Activated CD8-positive, alpha-beta memory T cell treated with anti-CD3 and anti-CD28 coated beads, Interleukin-2, amount 50 U/mL, for 4 hours (primary cell): ENCODE measurements at places on chromosomes 6 and 20.

DNA sequence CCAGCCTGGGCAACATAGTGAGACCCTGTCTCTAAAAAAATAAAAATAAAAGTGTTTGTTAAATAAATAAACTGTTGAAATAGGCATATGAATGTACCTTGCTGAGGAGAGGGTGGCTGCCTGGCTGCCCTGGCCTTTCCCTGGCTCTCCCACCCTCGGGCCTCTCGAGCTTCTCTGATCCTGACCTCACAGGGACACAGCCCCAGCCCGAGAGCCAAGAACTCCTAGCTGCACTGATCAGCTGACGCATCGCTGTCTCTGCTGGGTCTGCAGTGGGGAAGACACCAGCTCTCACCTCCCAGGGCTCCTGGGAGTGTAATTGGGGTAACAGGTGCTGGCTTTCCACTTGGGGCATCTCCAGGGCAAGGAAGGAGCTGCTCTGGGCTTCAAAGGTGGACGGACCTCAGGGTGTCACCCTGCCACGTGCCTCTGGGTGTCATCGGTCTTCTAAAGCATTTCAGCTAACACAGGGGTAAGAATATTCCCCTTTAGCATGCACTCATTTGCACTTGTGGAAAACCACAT lies 6.9 kb downstream of the TCF15 start:
- DNase-seq: no peak

DNA sequence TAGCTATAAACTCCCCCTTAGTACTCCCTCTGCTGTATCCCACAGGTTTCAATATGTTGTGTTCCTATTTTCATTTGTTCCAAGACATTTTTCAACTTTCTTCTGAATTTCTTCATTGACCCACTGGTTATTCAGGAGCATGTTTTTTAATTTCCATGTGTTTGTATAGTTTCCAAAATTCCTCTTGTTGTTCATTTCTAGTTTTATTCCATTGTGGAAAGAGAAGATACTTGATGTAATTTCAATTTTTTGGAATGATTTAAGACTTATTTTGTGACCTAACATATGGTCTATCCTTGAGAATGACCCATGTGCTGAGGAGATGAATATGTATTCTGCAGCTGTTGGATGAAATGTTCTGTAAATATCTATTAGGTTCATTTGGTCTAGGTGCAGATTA lies 497.2 kb downstream of the BCKDHB start:
- no peak for DNase-seq

GRCh38 chr20:57767441-57767840 lies 57.6 kb upstream of the PMEPA1 start:
- DNase-seq: no peak

DNA sequence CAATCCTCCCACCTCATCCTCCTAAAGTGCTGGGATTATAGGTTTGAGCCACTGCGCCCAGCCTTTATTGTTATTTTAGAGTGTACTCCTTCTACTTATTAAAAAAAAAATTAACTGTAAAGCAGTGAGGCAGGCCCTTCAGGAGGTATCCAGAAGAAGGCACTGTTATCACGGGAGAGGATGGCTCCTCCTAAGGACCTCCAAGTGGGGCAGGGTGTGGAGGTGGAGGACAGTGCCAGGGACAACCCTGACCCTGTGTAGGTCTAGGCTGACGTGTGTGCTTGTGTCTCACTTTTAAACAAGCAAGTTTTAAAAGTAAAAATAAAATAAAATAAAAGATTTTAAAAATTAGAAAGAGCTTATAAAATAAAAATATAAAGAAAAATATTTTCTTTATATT lies 23.7 kb upstream of the TAF4 start:
- DNase-seq: no peak

GRCh38 chr6:104887350-104887749 lies 27.6 kb upstream of the HACE1 start:
- no peak for DNase-seq

- DNase-seq: no peak
These were observed 11.8 kb upstream of the SFT2D1 start for GRCh38 chr6:166354143-166354542.

- no peak for DNase-seq
These were observed 332.9 kb downstream of the RNF144B start for GRCh38 chr6:18720075-18720474.

- no peak for DNase-seq
These were observed 78.7 kb upstream of the PRSS16 start for GRCh38 chr6:27168586-27169443.

GRCh38 chr6:78883651-78884050 lies 16.3 kb downstream of the IRAK1BP1 start:
- no peak for DNase-seq

DNA sequence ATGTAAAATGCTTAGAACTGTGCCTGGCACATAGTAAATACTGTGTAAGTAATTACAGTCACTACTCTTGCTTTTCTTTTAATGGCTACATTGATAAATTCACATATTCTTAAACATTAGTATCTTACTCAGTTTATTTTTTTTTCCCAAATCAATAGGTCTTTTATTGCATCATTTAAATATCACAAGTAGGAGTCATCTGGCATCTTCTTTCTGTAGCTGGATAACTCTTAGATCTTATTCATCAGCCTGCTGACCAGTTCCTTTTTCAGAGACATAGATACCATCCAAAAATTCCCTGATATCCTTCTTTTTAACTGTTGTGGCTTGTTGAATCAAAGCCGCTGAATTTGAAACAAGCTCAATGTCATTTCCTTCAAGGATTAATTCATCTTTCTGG lies 20.0 kb upstream of the PHF3 start:
- DNase-seq: no peak

GRCh38 chr20:36219671-36220220 lies 16.5 kb upstream of the AAR2 start:
- DNase-seq: no peak

DNA sequence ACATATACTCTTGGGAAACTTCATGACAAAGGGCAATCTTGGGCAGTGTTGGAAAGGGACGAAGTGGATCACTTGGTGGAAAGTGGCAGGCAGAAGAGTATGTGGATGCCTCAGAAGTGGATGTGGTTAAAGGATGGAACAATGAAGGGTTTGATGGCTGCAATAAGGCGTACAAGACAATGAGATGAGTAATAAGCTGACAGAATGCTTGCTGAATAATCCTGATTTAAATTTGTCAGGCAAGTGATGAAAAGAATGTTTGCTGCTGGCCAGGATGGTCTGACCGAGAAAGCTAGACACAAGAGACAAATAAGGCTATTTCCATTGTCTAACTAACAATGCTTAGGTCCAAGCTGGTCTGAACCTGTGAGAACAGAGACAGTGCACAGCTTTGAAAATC lies 61.6 kb upstream of the CEP85L start:
- DNase-seq: no peak

GRCh38 chr6:80163754-80164187 lies 57.3 kb downstream of the BCKDHB start:
- no peak for DNase-seq

DNA sequence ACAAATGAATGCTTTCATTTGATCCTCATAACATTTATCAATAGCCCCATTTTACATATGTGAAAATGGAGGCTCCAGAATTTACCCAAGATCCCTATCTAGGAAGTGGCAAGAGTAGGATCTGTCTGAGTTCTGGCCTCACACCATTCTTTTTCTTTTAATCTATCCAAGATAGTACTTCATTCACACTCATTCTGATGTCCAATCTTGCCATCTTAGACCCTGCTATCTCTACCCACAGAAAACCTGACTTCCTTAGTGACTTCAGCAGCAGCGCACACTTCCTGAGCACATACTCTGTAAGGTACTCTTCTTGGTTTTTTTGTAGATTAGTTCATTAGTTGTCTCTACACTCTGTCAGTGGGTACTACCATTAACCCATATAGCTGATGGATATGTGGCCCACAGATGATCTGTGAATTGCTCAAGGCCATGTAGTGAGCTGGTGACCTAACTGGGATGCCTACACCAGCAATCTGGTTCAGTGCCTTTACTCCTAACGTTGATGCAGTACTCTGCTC lies 36.3 kb downstream of the COX4I2 start:
- no peak for DNase-seq

GRCh38 chr20:49775229-49775693 lies 37.4 kb upstream of the SLC9A8 start:
- no peak for DNase-seq

- no peak for DNase-seq
These were observed 21.5 kb upstream of the HS3ST5 start for GRCh38 chr6:114364301-114364700.

GRCh38 chr6:131382631-131383030 lies 190.4 kb upstream of the ARG1 start:
- DNase-seq: no peak

- DNase-seq: no peak
These were observed 338.9 kb upstream of the NT5E start for GRCh38 chr6:85110943-85111342.

- DNase-seq: no peak
These were observed 195.7 kb downstream of the CD83 start for GRCh38 chr6:14313248-14313647.

- DNase-seq: no peak
These were observed 16.1 kb downstream of the COL9A3 start for GRCh38 chr20:62832951-62833391.

GRCh38 chr6:134723081-134723871 lies 226.6 kb downstream of the ALDH8A1 start:
- DNase-seq: no peak

DNA sequence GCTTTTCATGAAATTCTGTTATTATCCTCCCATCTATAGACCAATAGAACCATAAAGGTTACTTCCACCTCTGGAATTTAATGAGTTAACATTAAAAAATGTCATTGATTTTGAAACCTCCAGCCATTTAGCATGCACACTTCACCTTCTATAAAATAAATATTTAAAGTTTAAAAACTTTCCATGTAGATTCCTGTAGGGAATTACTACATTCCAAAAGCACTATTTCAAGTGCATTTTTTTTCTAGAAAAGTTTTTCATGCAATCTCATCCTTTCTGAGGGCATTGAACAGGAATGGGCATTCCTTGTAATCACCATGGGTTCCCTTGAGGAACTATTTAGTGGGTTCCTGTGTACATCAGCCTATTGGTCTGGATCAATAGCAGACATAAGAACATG lies 253.8 kb upstream of the RIN2 start:
- DNase-seq: no peak

- DNase-seq: no peak
These were observed 8.4 kb downstream of the LRP11 start for GRCh38 chr6:149855741-149856140.

GRCh38 chr20:40173872-40174271 lies 515.2 kb downstream of the MAFB start:
- no peak for DNase-seq

- DNase-seq: no peak
These were observed 42.2 kb downstream of the DTNBP1 start for GRCh38 chr6:15620611-15621010.

GRCh38 chr6:108897371-108897770 lies 49.1 kb downstream of the ARMC2 start:
- no peak for DNase-seq

DNA sequence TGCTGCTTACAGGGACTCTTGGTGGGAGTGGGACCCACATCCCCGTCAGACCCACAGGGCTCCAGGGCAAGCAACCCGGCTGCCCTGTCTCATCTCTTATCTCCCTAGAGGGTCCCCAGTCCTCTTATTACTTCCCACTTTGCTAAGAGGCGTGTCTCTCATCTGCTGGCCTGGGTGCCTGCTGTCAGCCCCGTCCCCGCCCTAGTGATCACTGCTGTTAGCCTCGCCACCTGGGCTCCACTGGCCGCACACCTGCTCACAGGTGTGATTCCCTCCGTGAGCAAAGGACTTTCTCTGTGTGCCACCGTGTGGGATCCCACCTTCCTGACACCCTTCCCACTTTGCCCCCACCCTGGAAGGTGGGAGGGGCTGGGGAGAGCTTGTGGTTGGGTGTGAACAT lies 57.6 kb downstream of the TCP11 start:
- DNase-seq: no peak

DNA sequence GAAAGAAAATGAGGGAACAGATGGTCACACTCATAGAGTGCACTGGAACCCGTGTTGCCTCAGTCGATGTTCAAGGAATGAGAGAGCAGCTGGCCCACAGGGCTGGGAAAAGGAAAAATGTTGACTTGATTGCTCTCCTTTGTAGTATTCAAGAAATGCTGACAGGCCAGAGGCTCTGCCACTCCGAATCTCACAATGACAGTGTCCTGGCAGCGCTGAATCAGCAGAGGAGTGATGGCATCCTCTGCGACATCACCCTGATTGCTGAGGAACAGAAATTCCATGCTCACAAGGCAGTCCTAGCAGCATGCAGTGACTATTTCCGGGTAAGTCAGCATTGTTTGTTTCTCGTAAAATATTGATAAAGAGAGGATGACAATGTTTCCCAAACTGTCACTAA lies 51.3 kb downstream of the KLHL32 start:
- no peak for DNase-seq

- DNase-seq: no peak
These were observed 308.9 kb upstream of the JAG1 start for GRCh38 chr20:10982692-10983091.

DNA sequence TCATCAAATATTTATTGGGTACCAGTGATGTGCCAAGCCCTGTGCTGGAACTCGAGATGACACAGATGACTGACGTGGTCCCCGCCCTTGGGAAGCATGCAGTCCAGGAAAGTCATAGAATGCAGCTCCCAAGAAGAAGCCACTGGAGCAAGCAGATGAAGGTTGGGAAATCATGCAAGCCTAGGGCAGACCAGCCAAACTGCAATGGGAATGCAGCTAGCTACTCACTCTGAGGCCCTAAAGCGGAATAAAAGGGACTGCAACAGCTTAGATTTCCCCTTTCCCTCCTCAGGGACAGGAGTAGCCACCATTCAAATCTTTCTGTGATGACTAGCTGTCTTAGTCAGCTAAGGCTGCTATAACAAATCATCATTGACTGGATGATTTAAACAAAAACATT lies 152.2 kb downstream of the MAFB start:
- DNase-seq: no peak
